HT-29 (cell line): ENCODE measurements at places on chromosomes 2 and 18.

DNA sequence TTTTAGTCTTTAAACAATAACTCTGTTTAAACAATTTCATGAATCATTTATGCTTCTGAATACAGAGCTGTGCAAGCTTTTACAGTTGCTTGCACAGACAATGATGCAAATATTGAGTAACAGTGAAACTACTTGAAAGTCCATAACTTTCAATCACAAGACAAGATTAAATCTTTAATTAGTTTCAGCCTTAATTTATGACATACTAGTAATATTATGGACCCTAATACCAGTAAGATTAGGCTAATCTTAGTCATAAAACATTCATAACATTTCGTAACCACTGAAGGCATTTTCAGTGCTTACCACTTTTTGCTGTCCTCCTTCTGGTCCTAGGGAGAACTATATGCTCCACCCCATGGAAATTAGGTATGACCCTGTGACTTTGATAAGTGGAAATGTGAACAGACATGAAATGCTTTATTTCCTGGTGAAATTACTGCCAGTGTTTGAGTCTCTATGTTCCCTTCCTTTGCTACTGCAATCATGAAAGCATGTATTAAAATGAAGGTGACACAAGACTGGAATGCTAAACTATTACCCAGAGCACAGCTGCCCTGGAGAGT, 1.8 kb upstream of the COBLL1 start:
- DNase-seq: peak; percentile 40

DNA sequence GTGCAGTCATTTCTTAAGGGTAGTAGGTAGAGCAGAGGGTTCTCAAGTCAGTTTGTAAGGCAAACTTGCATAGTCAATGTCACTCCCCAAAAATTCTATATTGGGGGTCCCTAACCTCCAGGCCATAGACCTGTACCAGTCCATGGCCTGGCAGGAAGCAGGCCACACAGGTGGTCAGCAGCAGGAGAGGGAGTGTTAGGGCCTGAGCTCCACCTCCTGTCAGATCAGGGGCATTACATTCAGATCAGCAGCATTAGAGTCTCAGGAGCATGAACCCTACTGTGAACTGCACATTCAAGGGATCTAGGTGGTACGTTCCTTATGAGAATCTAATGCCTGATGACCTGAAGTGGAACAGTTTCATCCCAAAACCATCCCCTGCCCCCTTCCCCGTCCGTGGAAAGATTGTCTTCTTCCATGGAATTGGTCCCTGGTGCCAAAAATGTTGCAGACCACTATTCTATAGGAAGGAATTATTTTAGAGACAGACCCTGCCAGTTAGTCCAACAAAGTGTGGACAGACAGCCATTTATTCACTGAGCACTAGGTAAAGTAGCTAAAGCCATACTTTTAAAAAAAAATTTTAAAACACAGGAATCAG, 6.7 kb downstream of the COA5 start:
- peak; percentile 56 for DNase-seq

DNA sequence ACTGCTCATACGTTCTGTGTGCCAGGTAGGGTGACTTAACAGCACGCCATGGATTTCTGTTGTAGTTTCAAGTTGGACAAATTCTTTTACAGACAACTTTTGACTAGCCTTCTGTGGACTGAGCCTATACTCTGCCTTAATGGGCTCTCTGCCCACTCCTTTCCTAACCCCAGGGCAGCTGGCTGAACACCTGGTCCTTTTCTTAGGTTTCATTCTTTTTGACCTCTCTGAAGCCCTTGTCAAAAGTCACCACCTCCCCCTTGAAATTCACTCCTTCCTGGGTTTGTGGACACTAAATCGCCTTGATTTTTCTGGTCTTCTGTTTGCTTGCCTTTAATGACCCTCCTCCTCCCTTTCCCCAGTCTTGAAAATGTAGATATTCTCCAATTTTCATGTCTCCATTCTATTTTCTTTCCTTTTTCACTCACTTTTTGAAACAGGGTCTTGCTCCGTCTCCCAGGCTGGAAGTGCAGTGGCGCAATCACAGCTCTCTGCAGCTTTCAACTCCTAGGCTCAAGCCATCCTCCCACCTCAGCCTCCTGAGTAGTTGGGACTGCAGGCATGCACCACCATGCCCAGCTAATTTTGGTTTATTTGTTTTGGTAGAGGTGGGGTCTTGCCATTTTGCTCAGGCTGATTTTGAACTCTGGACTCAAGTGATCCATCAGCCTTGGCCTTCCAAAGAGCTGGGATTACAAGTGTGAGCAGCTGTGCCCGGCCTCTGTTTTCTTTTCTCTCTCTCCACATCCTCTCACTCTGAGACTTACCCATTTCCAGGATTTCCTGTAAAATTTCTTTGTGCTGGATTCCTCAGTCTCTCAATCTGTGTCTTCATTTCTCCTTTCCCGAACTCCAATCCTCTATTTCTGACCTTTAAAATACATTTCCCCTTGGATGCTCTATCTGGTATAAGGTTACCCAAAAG, 112.9 kb downstream of the PLB1 start:
- DNase-seq: no peak

DNA sequence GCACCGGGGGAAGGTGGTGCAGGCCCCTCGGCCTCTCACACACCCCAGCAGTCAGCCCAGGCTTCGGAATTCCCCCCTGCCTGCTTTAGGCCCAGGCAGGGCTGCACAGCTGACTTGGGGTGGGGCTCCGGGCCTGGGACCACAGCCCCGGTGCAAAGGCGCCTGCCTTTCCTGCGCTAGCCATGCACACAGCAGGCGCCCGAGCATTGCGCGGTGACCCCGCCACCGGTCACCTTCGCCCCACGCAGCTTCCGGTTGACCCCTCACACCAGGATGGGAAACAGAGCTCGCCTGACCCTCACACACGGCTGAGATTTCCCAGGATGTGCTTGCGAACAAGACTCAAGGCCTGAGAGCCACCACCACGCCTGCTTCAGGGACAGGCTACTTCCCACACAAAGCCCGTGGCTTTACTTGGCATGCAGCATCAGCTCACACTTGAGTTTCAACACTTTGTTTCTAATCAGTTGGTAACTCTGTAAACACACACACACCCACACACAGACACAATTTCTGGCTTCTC, 46.0 kb downstream of the SLC66A2 start:
- DNase-seq: no peak

DNA sequence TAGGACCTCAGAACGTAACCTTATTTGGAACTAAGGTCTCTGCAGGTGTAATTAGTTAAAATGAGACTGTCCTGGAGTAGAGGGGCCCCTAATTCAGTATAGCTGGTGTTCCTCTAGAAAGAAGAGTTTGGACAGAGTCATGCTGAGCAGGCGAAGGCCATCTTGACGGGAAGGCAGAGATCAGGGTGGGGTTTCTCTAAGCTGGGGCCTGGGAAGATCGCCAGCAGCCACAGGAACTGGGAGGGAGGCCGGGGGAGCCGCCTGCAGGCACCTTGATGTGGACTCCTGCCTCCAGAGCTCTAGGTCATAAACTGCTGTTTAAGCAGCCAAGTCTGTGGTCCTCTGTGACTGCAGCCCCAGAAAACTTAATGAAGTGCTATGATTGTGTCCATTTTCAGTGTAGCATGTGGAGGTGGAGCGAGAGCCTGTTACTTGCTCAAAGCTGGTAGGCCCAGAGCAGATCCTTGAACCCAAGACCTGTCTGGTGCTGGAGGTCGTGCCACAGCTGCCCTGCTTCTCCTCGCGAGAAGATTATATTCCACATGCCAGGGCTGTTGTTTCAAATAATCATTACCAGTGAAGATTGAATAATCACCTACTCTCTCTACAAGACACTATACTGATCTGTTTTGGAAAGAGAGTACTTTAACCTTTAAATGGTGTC, 105.7 kb downstream of the TPO start:
- peak; percentile 77 for DNase-seq

DNA sequence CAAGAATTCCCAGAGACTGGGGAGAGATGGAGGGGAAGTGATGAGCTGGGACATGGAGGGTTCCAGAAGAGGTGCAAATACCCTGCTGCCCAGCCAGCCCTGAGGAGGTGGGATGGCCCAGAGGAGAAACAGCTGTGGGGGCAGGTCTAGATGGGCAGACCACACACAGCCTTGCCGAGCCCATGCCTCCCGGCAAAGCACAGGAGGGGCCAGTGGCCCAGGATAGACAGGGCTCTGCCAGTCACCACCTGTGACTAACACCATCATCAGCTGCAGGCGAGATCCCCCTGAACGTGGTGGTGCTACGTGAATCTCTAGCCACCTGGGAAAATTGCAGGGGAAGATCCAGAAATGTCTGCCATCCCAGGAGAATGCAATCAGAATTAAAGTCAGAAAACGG, 39.4 kb downstream of the SCTR start:
- no peak for DNase-seq

DNA sequence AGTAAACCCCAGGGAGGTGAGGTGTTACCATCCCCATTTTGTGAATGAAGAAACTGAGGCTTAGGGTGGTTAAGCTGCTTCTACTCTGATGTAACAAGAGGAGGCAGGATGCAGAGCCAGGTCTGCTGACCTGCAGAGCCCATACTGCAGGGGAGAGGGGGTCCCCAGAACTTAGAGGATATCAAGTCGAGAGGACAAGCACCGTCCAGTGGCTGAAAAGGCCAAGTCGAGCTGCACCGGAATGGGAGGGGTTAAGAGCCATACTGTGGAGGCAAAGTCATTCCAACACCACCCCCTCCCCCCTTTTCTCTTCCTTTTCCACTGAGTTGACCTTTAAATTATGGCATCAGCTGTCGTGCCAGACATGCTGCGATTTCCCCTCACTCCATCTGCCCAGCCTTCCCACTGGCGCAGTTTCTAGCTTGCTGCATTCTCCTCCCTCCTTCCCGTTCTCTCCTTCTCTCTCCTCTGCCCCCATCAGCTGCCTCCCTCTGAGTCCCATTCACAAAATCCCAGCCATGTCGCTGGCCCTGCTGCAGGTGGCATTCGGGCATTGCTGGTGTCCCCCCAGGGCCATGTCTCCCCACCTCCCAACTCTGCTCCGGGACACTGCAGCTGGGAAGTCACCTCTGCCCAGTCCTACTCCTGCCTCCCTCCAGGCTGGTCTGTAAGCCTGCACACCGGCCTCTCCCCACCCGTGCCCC, 346.9 kb downstream of the DYSF start:
- DNase-seq: no peak

- DNase-seq: no peak
These were observed 308.4 kb downstream of the NDUFA10 start for GRCh38 chr2:239716536-239717318.
